Stimulated activated CD8-positive, alpha-beta memory T cell treated with anti-CD3 and anti-CD28 coated beads, Interleukin-4, amount 100 ng/mL, for 1 hour (primary cell): ENCODE measurements at places on chromosomes 7 and 10.

GRCh38 chr10:12720217-12720981, 281.1 kb downstream of the CCDC3 start:
- DNase-seq: no peak

- DNase-seq: no peak
Measured at GRCh38 chr10:77501152-77501845, 136.3 kb downstream of the KCNMA1 start.

DNA sequence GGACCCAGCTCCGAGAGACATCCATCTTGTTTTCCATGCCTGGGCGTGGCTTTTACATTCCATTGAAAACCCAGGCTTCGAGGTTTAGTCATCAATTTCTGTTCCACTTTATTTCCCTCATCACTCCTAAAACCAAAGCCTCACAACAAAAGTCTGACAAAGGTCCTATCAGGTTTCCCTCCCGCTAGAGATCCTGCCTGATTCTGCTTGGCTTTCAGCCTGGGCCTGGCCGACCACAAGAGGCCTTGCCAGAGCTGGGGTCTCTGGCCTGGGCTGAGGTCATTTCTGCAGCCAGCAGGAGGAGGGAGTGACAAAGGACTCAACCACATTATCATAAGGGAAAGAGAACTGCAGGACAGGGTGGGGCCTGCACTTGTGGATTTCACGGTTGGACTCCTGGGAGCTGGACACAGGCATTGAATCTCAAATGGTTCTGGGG, 167.0 kb downstream of the FANK1 start:
- DNase-seq: no peak

DNA sequence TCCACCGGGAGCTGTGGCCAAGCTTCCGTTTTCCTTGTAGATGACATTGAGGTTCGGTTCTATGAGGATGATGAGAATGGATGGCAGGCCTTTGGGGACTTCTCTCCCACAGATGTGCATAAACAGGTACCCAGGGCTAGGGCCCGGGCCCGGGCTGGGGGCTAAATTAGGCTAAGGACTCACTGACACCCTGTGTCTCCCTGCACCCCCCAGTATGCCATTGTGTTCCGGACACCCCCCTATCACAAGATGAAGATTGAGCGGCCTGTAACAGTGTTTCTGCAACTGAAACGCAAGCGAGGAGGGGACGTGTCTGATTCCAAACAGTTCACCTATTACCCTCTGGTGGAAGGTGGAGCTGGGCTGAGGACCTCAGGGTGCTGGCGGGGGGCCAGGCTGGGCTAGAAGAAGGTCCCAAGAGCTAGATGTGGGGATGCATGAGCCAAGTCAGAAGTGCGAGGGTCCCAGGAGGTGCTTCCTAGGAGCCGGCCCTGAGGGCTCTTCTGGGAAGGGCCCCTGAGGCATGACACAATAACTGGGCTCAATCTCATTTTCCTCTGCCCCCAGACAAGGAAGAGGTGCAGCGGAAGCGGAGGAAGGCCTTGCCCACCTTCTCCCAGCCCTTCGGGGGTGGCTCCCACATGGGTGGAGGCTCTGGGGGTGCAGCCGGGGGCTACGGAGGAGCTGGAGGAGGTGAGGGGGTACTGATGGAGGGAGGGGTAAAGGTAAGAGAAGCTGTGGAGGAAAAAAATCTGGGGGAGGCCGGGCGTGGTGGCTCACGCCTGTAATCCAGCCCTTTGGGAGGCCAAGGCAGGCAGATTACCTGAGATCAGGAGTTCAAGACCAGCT, 2.9 kb downstream of the NFKB2 start:
- no peak for DNase-seq

DNA sequence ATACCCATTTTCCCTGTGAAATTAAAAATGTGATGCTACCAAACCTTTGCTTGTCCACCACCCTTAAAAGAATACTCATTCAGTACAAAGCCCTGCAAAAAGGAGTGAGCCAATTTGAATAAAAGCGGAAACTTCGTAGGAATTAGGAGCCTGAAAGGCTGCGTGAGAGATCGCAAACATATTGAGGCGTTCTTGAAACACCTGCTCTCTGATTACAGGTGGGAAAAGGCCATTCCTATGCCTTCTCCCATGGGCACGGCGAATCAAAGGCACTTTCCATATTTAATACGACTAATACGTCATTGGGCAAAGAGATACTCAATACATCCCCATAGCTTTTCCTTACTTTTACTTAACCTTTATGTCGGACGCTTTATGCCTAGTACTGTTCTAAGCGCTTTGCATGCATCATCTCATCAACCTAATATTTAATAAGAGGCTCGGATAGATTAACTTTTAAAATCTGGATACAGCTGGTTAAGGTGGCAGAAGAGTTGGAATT, 30.9 kb upstream of the KMT2E start:
- no peak for DNase-seq

GRCh38 chr10:23294638-23295247, 49.9 kb downstream of the C10orf67 start:
- DNase-seq: no peak

GRCh38 chr10:5625992-5626777, 40.2 kb downstream of the ASB13 start:
- DNase-seq: no peak

- DNase-seq: no peak
Measured at GRCh38 chr10:32253276-32253675, 93.7 kb downstream of the EPC1 start.

GRCh38 chr7:36082216-36082615, 70.8 kb upstream of the EEPD1 start:
- DNase-seq: no peak

DNA sequence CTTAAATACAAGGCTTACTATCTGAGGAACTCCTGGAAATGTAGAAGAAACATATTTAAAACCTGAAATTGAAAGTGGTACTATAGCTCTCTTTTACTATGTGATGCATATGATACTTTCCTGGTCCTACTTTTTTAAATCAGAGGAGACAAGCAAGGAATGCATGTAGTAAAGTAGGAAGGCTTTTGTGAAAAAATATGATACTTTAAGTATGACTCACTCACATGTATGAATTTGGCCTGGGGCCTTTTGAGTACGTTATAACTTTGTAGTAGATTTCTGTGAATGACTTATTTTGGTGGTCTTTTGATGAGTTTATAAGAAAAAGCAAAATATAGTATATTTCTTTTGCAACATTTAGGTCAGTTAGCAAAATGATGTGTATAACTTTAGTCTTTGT, 53.8 kb downstream of the TAX1BP1 start:
- DNase-seq: no peak

- DNase-seq: no peak
Measured at GRCh38 chr10:1153251-1153763, 97.1 kb downstream of the WDR37 start.

DNA sequence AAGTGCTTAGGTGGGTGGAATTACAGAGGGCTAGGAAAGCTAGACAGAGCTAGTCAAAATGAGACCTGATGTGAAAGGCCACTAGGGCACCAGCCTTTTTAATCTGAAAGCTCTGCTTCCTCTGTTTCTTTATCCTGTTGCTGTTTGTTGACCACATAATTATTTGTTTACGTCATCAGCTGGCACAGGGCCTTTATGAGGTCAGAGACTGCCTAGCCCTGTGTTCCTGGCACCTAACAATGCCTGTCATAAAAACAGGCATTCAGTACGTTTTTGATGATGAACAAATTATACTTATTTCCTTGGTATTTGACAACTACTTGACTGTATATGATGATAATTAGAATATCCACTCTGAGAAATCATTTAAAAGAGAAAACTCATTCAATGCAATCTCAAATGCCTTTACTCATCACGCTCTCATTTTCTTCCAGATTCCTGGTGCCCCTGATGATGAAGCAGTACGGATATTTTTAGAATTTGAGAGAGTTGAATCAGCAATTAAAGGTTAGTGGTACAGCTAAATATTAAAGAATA, 26.0 kb downstream of the RBM17 start:
- no peak for DNase-seq

DNA sequence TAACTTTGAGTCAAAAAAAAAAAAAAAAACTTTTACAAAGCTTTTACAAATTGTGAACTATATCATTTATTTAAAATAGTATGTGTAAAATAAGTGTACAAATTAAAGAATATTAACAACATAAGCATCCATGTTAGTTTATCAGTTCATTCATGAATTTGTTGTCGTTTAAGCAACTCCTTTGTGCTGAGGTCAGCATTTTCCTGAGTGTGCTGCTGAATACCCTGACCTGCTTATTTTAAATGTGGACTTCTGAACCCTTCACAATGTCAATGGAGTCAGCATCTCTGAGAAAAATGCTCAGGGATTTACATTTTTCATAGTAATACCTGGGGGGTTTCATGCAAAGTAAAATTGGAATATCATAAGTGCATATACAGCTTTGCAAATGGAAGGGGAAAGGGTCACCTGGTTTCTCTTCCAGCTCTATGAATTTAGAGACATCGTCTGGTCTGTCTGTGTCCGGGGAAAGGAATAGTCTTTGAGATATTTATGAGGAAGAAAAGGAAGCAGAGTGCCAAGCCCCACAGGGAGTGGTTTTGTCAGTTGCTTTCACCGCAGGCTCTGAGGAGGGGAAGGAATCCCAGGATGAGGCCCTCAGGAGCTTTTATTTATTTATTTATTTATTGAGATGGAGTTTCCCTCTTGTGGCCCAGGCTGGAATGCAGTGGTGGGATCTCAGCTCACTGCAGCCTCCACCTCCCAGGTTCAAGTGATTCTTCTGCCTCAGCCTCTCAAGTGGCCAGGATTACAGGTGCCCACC, 125.5 kb upstream of the SVIL start:
- no peak for DNase-seq

GRCh38 chr7:73707045-73707631, 12.3 kb downstream of the STX1A start:
- DNase-seq: no peak

DNA sequence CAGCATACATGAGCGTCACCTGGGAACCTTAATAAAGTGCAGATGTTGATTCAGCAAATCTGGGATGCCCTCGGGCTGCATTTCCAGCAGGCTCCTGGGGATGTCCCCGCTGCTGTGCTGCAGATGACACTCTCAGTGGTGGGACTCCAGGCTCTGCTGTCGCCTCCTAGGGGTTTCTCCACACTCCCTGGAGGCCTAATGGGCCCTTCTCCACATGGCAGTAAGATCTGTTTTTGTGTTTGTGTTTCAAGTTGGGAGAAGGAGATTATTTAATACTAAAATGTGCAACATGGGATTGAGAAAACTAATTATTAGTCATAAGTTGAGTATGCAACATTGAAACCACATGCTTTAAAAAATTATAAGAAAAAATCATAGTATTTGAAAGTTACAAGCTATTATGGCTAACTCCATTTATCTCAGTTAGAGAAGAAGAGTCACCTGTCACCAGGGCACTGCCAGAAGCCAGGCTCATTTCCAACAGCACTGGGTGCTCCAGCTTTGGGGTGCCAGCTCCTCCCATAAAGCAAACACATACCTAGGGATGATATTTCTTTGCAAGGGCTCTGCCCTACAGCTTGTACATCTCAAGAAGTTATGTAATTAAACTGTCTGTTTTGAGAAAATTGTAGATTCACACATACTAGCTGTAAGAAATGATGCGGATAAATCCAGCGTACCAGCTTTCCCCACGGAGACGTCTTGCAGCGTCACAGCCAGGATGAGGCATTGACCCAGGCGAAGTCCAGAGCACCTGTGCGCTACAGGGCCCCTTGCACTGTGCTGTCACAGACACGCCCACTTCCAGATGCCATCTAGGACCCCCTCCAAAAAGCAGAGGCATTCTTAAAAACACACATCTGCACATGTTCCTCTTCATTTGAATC, 106.4 kb downstream of the EGFR start:
- DNase-seq: no peak

DNA sequence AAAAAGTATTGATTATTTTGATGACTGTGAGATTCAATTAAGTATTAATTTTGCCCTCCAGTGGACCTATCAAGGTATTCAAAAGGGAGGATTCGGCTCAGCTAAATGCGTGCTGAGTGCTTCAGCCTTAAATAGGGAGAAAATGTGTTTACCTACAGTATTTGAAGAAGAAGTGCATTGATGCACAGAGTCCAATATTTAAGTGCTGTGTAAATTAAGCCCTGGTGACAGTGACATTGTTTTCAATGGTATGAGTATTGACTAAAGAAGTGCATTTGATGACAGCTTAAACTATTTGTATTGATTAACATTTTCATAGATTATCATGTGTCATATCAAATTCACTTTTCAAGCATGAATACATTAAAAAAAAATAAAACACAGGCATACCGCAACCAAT, 106.6 kb downstream of the POU6F2 start:
- no peak for DNase-seq

DNA sequence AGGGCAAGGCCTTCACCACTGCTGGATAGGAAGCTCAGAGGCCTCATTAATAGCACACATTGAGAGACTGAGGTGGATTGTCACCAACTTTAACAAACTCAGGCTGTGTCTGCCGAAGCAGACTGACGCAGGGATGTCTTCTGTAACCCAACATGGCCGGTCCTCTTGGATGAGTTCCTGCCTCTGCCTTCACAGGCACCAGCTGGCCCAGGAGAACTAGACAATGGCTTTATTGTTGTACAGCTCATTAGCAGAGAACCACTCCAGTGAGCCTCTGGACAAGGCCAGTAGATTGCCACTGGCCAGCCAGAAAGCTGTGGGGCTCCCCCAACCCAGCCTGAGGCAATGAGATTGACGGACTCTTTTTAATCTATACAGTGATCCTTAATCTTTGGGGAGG, 9.4 kb downstream of the NODAL start:
- DNase-seq: no peak

GRCh38 chr10:97199152-97199551, 13.4 kb upstream of the SLIT1 start:
- DNase-seq: no peak

- no peak for DNase-seq
Measured at GRCh38 chr10:74862625-74863024, 36.2 kb downstream of the KAT6B start.

- no peak for DNase-seq
Measured at GRCh38 chr7:55088107-55088506, 69.3 kb downstream of the EGFR start.

DNA sequence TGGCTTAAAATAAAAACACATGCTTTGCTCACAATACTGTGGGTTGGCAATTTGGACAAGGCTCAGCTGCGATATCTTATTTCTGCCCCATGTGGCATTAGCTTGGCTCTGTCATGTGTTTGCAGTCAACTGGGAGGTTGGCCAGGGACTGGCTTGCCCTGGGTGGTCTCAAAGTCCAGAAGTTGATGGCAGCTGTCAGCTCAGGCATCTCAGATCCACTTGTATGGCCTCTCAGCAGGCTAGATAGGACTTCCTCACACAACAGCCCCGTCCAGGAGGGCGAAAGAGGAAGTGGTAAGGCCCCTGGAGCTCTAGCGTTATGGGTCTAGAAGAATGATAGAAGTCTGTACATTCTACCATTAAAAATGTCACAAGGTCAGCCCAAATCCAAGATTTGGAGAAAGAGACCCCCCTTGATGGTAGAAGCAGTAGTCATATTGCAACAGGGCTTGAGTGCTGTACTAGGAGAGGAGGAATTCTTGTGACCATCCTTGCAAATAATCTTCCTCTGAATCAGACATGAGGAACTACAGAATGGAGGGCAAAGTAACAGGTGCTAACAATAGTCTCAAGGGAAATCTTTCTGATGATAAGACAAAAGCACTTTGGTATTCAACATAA, 166.2 kb downstream of the FAM107B start:
- DNase-seq: no peak

- no peak for DNase-seq
Measured at GRCh38 chr10:44929356-44930255, 18.5 kb downstream of the TMEM72 start.
